IMR-90 (cell line): ENCODE measurements at places on chromosomes 13 and 19. TPM values are rescaled to one million over a fixed set of nuclear protein-coding genes. Genes with fewer than 3 reads are reported as not detected.

ACP7 gene
- total RNA-seq, result not detected in 2 replicates

RXFP2 gene
- total RNA-seq, result not detected in 2 replicates

- H3K4me1 ChIP-seq, result peaks cover 4% of the 10 kb centered on the region; the same call in 1 of the 2 replicates
- H3K4me3 ChIP-seq, result no peak overlapping the region
- H3K27ac ChIP-seq, result no peak overlapping the region
- peaks cover 4% of the 10 kb centered on the region for H3K36me3 ChIP-seq
- DNase-seq, result no peak
Observed at GRCh38 chr19:14002571-14003250, 3.4 kb downstream of the RFX1 start.

DNA sequence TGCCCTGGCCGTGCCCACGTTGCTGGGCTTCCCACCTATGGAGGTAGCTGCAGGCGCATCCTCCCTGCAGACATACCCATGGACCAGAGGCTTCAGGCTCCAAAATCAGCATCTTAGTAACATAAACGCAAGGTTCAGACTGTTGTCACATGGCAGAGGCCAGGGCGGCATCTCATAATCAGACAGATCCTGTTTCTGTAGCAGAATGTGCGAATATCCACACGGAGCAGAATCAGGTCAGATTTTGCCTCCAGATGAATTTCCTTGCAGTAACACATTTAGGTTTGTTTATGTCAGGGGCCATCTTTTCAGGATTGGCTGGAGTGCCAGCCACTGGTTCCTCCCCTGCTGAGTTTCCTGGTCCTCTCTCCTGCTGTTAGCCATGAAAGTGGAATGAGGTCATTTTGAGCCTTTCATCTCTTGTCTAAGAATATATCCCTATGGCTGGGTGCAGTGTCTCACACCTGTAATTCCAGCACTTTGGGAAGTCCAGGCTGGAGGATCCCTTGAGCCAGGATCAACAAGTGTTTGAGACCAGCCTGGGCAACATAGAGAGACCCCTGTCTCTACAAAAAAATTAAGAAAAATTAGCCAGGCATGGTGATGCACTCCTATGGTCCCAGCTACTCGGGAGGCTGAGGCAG is 20.5 kb downstream of the SMARCA4 start:
- H3K4me1 ChIP-seq, result peaks cover 7% of the 10 kb centered on the region
- no peaks in the 10 kb centered on the region for H3K27me3 ChIP-seq
- H3K36me3 ChIP-seq, result peaks cover 31% of the 10 kb centered on the region
- H3K4me3 ChIP-seq, result no peak overlapping the region
- peak; percentile 73 for DNase-seq
- H3K27ac ChIP-seq, result no peak overlapping the region
